ENCODE measurements at places on chromosomes 11 and 22.

DNA sequence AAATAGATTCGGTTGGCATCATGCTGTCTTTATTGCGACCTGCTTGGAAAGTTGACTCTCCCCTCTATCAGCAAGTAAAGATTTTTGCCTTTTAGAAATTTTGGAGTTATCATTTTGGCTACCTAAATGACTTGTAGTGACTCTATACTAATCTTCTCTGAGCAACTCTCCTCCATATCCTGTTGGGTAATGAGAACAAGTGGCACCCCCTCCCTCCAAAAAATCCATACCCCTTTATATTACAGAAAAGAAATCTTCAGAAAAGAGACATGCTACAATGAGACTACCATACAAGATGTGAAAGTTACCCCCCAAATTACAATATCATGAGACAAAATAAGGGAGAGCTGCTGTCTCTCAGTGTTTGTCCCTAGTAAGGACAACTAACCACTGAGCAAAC is 1.2 kb downstream of the JAML start:
- no peak for DNase-seq

DNA sequence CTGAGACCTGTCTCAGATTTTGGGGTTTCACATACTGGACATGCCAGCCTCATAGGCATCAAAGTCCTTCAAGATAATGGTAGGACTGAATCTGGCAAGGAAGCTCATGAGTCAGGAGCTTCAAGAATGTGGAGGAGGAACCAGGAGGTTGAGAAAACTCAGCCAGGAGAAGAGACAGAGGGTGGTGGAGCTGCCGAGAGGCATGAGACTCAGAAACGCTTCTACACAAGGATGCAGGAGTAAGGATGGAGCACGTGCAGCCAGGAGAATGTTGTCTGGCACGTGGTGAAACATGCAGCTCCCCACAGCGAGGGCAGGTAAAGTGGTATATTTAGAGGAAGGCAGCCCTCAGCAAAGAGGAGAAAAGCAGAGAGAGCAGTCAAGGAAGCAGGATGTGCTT is 148.7 kb upstream of the ISX start:
- no peak for DNase-seq

DNA sequence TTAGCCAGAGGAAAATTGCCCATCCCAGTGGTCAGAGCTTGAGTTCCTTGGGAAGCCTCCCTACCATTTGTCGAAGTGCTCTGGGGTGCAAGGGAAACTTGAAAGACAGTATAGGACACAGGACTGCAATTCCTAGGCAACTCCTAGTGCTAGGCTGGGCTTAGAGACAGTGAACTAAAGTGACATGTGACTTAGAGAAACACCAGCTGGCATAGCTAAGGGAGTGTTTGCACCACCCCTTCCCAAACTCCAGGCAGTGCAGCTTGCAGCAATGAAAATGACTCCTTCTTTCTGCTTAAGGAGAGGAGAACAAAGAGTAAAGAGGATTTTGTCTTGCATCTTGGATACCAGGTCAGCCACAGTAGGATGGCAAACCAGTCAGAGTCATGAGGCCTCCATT is 388.0 kb downstream of the DYNC2H1 start:
- DNase-seq: no peak

DNA sequence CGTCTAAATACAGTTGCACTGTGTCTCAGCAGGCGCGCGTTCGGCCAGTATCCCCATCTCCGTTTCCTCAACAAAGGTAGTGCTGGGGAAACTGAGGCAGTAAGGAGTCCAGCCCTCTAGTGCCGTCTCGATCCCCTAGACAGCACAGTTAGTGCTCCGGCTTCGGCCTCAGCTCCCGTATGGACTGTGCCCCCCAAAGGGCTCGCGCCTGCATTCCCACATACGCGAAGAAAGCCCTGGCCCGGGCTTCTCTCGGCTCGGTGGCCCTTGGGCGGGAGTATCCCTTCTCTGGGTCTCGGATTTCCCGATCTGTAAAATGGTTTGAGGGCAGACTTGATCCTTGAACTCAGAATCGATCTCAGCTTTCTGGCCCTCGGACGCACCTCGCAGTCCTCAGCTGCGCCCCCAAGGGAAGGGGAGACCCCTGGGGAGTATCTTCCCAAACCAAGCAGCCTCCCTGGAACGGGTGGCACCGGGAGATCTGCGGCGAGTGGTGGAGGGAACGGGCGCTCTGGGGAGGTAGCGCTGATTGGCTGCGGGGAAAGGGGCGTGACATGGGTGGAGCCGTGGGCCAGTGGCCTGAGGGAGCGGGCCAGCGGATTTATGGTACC is 759 bp upstream of the PEX16 start:
- DNase-seq: peak; percentile 45

- DNase-seq: peak; percentile 47
Observed at GRCh38 chr11:67400942-67401494, 640 bp downstream of the PPP1CA start.

GRCh38 chr22:19779685-19780268 is 19.2 kb downstream of the TBX1 start:
- no peak for DNase-seq

All from stimulated activated naive CD8-positive, alpha-beta T cell treated with anti-CD3 and anti-CD28 coated beads, Interleukin-15, amount 100 ng/mL, for 72 hours (primary cell).